ENCODE measurements at places on chromosomes 3 and 15. TPM values are rescaled to one million over a fixed set of nuclear protein-coding genes. Genes with fewer than 3 reads are reported as not detected.

ISG20 gene
- 3.4 TPM for total RNA-seq

NANOGP8 gene
- total RNA-seq: not detected

TNFSF10 gene
- 11.7 TPM for total RNA-seq

DNA sequence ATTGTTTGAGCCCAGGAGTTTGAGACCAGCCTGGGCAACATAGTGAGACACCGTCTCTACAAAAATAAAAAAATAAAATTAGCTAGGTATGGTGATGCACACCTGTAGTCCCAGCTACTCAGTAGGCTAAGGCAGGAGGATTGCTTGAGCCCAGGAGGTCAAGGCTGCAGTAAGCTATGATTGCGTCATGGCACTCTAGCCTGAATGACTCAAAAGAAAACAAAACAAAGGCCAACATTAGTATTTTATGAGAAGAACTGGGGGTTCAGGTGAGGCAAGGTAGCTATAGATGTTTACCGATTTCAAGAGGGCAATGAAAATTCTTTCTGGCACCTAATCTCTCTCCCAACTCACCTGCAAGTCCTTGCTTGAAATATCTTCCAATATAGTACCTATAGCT, 77.2 kb downstream of the GREM1 start:
- no peak for DNase-seq

- DNase-seq: no peak
Measured at GRCh38 chr15:92527197-92527596, 128.4 kb downstream of the FAM174B start.

GRCh38 chr3:77513542-77513941, 473.6 kb downstream of the ROBO2 start:
- DNase-seq: no peak

DNA sequence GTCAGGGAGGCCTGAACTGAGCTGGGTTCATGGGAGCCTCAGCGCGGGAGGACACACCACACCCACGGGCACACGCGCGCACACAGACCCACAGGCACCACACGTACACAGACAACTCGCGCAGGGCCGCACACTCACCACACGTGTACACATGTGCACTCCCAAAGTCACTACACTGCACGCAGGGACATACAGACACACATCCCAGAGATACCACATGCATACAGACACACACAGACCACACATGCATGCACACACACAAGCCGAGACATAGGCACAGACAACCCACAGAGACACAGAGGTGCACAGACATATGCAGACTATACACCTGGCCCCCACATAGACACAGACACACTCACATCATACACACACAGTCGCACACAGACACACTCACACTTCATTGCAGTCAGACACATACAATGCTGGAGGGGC, 1.1 kb upstream of the MGLL start:
- no peak for DNase-seq

DNA sequence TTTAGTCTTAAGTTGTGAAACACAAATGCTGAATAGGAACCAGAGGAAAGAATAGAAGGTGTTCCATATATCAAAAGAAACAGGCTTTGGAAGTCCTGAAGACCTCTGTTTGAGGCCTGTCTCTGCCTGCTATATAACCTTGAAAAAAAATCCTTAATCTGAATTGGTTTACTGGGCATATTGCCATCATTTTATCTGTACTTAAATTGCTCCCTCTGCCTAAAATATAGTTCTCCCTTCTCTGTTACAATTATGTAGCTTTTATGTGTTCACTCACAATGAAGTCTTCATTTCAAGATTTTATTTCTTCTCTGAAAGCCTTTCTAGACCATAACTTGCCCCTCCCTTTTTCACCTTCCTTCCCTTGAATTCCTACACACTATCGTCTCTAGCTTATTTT, 21.2 kb downstream of the ARL13B start:
- DNase-seq: no peak

MORC1 gene
- total RNA-seq: not detected

DNA sequence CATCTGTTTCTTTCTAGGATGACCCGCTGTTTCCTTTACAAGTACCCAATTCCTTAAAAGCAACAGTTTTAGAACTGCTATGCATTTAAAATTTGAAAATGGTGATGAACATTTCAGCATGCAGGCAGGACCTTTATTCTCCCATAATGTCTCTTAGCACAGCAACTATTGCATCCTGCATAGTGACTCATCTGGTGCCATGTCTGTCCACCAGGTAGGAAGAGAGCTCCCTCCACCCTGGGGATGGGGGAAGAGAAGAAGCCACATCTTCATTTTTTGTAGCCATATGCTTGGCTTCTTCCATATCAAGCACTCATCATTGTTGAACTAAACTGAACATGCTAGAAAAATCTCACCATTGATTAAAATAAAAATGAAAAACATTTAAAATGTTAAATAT, 9.9 kb downstream of the GPR15 start:
- no peak for DNase-seq

GRCh38 chr3:128734523-128735189, 8.7 kb downstream of the RAB7A start:
- DNase-seq: no peak

DNA sequence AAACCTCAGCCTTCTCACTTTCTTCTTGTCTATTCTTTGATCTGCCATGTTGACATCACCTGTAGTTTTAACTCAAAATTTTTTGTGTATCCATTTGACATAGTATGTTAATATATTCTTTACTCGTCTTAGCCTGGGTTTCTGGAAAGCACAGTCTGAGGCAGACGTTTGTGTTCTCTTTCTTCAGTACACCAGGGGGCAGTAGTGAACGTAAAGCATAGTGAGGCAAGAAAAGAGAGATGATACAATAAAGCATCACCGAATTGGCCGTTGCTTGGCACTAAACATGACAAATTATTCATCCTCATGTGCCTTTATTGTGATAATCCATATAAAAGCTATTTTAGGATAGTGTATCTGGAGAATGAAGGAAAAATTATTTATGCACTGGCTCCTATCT, 141.0 kb upstream of the MYRIP start:
- no peak for DNase-seq

DNA sequence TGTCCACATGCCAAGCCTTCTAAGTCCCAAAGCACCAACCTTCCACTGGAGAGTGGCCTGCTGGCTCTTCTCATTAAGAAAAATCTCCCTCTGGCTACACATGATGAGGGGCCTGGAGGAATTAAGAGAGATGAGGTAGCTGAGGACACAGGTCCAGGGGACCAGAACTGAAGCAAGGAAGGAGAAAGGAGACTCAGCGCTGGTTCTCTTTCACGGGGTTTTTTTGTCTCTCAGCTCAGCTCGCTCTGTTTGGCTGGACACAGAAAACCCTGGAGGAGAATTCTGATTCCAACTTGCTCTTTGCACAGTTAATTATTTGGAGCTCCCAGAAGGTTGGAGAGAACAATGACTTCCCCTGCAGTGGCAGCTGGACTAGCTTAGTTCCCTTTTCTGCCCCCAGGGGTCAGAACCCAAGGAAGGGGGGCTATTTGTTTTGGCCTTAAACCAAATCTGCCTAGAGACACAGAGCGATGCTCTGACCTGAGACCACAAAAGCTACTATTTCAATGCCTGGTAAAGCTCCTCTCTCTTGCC, 507.6 kb downstream of the FHIT start:
- no peak for DNase-seq

GPR87 gene
- total RNA-seq: not detected

DMXL2 gene
- total RNA-seq: 17.1 TPM

GRCh38 chr3:66425576-66426114, 75.2 kb downstream of the LRIG1 start:
- no peak for DNase-seq

PLD1 gene
- 49.0 TPM for total RNA-seq

GRCh38 chr15:59680346-59680745, 8.8 kb downstream of the BNIP2 start:
- DNase-seq: no peak

- DNase-seq: no peak
Measured at GRCh38 chr3:18300916-18301315, 124.2 kb downstream of the SATB1 start.

DNA sequence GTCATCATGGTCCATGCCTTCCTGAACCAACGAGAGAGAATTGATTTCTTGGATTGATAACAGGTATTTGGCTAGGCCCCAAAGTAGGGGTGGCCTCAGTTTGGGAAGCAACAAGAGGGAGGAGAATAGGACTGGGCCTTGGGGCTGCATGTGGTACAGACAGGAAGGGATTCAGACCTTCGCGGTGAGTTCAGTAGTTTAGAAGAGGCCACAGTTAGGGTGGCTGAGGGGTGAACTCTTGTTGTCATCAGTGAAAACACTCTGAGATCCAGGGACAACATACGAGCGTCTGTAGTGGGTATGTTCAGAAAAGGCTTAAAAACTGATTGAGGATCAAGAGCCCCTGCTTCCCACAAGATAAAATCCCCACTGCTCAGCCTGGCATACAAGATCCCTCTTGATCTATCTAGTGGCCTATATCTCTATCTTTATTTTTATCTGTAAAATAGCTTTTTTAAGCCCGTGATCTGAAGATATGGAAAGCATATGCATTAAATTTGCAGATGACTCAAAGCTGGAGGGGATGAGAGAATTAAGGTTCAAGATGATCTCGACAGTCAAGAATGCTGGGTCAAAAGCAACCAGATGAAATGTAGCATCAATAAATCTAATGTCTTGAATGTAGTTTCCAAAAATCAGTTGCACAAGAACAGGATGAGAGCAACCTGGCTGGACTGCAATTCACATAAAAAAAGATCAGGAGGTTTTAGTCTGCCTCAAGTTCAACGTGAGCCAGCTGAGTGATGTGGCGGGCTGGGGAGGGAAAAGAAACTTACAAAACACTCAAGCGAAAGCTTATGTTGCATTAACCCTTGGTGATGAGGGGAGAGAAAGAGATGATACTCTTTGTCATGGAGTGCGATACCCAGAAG, 221.1 kb upstream of the TLE3 start:
- DNase-seq: no peak

WDR93 gene
- total RNA-seq: not detected

ZBBX gene
- total RNA-seq: not detected

DNA sequence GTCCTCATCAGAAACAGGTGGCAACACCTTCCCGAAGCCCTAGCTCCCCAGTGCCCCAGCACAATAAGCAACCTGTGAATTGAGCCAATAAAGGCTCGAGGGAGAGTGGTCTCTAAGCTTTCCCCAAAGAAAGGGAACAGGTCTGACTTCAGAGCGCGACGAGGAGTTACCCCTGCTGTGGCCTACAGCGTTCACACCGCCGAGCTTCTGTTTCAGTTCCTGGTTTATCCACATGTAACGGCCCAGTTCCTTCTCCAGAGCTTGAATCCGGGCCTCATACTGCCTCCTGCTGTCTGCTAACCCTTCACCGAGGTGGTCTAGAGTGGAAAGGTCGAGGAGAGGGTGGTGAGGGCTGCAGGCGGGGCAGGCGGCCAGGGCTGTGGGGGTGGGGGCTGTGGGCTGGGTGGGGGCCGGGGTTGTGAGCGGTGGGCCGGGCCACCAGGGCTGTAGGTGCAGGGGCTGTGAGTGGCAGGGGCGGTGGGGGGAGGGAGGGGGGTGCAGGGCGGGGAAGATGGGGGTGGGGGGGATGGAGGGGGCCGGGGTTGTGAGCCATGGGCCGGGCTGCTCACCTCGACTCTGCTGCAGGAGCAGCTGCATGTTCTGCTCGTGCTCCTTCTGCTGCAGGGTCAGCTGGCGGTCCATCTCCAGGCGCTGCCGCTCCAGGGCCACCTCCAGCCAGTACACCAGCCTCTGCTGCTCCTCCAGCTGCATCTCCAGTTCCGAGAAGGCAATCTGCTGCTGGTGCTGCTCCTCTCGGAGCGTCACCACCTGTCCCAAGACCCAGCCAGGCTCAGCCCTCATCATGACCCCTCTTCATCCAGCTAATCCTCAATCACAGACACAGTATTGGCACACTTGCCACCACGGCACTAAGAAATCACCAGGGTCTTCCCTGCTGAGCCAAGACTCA, 26.2 kb downstream of the KIF7 start:
- no peak for DNase-seq

- no peak for DNase-seq
Measured at GRCh38 chr3:126005951-126006350, 37.0 kb downstream of the ROPN1B start.

IL20RB gene
- 0.54 TPM for total RNA-seq

DNA sequence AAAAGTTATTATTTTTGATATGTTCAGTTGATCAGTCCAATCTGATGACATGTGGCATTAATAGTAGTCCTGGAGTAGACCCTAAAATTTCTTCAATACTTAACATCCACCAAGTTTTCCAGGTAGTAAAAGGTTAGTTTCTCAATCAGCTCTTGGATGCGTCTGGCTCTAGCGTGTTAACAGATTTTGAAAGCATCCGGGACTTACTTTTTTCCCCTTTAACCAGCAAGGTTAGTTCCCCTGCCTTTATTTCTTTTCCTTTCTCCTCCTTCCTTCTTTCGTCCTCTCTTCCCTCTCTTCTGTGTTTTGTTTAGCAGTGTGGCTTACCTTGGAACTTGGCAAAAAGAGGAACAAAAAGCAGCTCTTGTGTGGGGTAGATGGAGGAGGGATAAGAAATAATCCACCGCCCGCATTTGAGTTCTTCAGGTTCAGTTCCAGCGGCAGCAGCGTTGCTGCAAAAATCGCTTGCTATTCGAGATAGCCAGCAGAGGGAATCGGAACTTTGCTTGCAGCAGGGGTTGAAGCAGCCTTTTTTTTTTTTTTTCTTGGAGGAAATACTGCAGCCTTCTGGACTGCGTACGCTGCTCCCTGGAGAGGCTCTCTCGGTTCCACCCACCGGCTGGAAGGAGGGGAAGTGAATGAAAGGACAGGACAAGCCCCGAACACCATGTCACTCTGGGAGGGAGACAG, at the start of gene RBMS3:
Gene RBMS3 (plus strand): TSS at position 668 of the 690 bp plus-strand sequence.
- DNase-seq: peak; percentile 94

- no peak for DNase-seq
Measured at GRCh38 chr15:101482526-101483371, 6.8 kb downstream of the PCSK6 start.

DNA sequence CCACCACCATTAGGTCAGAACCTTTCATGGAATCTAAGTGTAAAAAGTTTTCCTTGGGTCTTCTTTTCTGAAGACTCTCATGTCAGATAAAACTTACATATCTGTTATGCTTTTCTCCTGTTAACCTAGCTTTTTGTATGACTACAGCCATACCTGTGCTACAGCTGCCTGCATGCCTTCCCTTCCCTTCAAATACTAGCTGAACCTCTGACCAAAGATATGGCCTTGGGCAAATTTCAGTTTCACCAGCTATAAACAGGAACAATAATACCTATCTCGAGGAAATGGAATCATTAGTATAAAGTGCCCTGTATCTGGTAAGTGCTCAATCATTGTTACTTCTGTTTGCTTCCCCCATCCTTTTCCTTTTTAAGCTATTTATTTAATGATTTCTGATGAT, 25.0 kb downstream of the GLB1 start:
- DNase-seq: no peak

DNA sequence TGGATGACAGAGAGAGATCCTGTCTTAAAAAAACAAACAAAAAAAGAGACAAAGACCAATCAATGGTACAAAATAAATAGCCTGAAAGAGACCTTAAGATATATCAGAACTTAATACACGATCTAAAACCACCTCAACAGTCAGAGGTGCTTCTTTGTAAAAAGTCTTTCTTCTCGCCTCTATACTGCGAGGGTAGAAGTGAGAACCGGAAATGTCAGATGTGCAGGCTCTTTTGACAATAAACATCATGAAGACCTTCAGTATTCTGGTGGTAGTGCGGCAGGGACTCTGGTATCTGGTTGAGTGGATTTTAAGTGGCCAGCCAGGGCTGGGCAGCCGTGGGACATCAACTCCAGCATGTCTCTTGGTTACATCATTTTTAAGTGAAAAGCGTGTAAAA, 30.0 kb downstream of the RUBCN start:
- no peak for DNase-seq

Data from right cardiac atrium (tissue), 5 donors.